WERI-Rb-1 (cell line): ENCODE measurements at places on chromosomes 7 and 10.
A peak's percentile ranks its signal among the peaks of the same experiment; 100 is the strongest.

- no peak for DNase-seq
These were observed 80.7 kb downstream of the CUX1 start for GRCh38 chr7:101898106-101898505.

GRCh38 chr10:81428456-81429134 lies 446.4 kb upstream of the NRG3 start:
- no peak for DNase-seq

DNA sequence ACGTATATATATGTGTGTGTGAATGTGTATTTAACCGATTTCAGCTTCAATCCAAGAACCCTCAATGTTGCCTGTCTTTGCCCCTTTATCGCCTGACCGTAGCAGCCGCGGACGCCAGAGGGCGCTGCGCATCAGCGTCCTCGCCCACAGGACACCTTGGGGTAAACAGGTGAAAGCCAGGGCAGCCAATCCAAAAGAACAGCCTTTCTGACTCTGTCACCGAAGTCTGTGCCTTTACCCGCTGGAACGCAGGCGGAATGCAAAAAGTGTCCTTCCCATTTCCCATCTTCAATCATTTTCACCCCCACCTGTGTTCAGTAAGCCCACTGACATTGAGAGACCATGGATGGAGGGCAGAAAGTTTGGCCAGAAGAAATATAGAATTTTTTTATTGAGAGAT lies 3.6 kb downstream of the NXPH1 start:
- DNase-seq, result peak; percentile 85

DNA sequence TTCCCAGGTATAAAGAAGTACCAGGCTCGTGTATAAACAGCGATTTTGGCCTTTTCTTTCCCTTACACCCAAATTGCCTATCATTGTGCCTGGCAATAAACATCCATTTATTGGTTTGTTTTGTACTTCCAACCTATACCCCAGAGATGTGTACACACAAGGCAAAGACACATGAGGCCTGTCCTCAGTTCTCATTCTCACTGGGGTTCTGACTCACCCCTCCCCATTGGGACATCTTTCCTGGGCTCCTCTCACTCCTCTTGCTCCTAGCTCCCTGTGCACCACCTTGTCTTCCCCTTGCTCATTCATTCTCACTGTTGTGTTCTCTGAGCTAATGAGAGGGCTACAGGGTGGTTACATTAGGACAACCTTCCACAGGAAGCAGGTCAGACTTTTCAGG lies 240.7 kb downstream of the ANK3 start:
- no peak for DNase-seq

GRCh38 chr7:48537561-48537960 lies 366.3 kb downstream of the ABCA13 start:
- DNase-seq, result no peak

- DNase-seq, result no peak
These were observed 12.0 kb downstream of the INPP5F start for GRCh38 chr10:119737823-119738222.

DNA sequence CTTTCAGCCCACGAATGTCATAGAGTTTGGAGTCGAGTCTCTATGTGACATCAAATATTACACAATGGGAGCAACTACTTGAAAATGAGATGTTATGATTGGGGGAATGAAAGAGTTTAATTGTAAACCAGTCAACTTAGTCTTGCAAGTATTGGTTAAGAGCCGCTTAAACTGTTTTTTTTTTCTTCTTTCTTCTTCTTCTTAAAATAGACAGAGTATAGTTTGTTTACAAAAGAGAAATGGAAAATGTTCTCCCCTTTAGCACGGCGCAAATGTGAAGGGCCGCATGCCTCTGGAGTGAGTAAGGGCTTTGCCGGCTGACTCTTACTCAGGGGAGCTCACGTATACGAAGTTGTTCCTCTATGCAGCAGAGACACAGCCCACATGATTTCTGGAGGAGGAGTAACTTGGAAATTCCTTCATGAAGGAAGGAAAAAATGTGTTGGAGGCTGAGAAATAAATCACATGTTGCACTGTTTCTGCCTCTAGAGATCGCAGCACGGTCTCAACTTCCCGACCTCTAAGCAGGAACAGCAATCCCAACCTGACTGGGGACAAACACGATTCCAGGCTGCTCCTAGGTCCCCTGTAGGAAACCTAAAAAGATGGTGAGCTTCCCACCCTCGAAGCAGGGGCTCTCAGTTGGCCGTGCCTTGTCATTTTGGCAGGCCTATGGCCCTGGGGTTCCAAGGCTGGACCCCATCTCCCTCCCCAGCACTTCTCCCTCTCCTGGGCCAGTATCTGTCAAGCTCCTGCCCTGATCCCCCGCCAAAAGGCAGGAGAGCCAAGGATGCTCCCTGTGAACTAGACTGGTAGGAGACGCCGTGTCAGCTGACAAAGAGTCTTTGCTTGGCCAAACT lies 44.8 kb downstream of the MYOF start:
- DNase-seq, result no peak

- no peak for DNase-seq
These were observed 43.8 kb downstream of the ADAMTS14 start for GRCh38 chr10:70715853-70716795.

DNA sequence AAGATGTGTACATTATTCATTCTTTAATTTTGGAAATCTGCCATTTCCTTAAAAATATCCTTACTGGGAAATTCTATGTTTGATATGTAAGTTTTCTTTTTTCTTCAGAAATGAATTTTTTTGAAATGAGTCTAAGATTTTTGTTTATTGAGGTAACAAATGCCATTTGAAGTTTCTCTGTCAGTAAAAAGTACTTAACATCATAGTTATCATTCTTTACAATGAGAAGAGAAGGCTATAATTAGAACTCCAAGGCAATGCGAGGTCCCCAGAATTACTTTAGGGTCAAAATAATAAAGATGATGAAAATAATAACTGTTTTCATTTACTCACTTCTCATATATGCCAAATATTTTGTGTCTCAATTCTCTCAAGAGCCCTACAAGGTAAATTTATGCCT lies 37.0 kb upstream of the RHOBTB1 start:
- DNase-seq, result no peak

GRCh38 chr10:99767901-99768300 lies 14.5 kb upstream of the ABCC2 start:
- DNase-seq, result no peak
